ENCODE measurements at places on chromosomes 3 and 15.

DNA sequence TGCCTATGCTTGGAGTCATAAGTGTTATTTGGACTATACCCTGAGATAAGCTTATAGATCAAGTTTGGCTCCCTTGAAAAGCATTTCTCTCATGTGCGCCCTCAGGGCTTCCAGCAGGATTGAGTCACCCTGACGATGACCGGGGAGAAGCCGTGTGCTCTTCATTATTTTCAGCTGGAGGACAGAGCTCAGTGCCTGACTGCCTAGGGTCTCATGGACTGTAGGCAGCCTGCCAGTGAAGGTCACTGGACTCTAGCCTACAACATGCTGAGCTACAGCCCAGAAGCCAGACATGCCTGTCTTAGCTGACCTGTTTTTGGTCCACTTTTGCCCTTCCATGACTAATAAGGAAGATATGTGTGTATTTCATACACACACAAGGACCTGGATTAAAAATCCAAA is 31.6 kb upstream of the NUDT16 start:
- no peak for DNase-seq

DNA sequence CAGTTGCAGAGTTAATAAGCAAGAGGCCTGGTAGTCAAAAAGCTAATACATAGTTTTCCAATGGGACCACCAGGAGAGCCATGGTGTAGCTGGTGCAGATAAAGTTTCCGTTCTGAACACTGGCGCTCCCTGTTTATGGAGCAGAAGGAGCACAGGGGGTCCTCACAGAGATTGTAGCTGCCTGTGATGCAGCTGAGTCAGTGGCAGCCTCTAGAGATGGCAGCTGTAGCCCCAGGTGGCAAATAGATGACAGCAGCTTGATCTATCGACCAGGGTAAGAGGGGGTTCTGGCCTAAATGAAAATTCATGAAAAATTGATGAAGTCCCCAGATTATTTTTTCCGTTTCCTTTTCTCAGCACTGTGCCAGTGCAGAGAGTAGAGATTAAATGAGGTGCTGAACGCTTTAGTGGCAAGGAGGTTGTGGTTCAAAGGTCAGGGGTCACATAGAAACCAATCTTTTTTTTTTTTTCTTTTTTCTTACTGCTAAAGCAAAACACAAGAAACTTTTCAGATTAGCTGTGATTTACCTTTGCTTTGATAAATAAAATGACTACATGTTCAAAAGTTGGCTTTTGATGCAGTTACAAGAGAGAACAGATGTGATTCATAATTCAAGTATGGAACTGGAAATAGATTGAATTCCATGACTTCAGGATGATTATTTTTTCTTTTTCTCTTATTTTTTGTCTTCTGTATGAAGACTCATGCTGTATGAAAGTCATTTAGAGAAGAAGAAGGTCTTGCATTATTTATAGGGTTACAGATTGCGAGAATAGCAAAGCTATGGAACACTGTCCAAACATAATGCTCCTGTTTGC is 63.3 kb downstream of the ROBO2 start:
- no peak for DNase-seq

GRCh38 chr15:82968066-82968465 is 15.5 kb upstream of the HOMER2 start:
- no peak for DNase-seq

DNA sequence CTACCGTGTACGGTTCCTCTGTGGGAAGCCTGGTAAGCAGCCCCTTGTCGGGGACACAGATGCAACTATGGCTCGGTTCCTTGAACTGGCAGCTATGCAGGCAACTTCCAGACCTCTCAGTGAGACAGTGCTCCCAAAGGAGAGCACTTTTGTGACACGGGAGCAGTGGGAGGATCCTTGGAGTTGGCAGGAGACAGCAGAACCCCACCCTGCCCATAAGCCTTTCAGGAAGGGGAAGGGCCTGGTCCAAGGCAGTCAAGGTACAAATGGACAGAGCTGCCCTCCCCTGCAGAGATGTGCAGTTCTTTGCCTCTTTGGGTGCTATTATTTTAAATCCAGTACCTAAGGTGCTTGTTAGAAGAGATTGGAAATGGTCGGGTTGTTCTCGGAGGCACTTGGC is 94.5 kb downstream of the MESD start:
- DNase-seq: no peak

- no peak for DNase-seq
These were observed 52.1 kb upstream of the PRR23E start for GRCh38 chr3:127140501-127141460.

DNA sequence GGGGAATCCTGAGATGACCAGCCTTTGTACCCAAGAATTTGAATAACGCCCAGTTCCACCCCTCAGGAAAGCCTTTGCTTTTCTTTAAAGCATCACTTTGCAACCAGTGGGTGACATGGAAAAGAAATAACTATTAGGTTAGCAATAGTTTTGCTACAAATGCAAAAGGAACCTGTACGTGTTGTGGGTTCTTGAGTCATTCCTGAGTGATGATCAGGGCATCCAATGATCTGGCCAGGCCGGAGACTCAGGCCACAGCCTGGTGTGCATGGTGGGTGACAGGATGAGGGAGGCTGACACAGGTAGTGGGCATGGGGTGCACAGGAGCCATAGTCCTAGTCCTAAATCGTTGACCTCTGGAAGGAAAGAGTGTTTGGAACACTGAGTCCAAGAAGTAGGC is 321.4 kb upstream of the IL12A start:
- DNase-seq: no peak

GRCh38 chr3:16881896-16882630 is 2.7 kb upstream of the PLCL2 start:
- no peak for DNase-seq

DNA sequence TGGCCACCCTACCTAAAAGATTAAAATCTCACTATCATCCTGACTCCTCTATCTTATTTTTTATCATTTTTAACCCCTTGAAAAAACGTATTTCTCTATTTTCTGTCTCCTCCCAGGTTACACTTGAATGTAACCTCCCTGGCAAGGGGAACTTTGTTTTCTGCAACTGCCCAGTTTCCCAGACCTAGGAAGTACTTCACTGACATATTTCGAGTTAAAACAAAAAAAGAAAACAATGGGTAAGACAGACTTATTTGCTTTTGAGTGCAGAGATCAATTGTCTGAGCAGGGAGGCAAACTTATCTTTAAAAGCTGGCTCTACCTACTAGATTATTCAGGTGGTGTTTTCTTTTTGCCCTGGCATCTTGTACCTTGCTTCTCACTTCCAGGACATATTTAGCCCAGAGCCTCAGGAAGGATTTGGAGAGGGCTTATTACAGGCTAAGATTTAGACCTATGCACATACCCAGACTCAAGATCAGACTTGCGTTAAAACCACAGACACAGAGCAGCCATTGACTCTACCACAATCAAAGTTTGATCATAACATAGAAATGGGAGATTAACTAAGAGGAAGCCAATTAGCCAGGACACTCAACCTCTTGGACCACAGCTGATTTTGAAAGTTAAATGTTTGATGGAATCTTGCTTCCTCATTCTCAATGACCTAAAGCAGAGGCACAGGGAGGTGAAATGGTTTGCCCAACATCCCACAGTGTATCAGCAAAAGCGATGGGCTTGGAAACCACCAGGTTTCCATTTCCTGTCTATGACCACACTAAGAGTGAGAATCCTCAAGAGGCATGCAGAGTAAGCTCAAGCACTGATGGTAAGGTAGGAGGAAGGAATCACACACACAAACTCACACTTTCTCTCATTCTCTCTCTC is 169.5 kb upstream of the THBS1 start:
- DNase-seq: no peak

DNA sequence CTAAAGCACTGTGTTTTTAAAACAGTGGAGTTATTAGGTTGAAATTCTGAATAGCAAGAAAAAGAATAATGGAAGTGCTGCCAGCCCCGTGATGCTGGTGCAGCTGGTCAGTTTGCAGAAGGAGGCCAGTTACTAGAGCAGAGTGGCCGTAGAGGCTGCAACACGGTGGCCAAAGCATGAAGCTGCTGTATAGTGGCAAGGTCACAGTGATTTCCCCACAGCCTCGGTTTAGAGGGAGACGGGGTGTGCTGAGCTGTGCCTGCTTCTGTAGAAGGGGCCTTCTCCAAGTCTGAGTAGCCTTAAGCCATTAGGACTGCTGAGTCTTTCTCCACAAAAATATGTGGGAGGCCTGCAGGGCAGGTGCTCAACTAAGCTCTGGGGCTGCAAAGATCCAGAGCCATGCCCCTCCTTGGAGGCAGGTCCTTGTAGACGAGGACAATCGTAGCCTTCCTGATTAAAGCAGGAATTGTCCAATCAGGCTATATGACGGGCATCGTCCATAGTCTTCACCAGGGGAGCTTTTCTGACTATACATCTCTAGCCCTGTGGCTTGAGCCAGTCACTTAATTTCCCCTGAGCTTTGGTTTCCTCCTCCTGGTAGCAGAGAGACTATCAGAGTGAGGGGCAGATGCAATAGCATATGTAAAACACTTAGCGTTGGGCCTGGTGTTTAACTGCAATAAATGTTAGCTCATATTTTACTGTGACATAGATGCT is 151.6 kb downstream of the PGPEP1L start:
- no peak for DNase-seq

DNA sequence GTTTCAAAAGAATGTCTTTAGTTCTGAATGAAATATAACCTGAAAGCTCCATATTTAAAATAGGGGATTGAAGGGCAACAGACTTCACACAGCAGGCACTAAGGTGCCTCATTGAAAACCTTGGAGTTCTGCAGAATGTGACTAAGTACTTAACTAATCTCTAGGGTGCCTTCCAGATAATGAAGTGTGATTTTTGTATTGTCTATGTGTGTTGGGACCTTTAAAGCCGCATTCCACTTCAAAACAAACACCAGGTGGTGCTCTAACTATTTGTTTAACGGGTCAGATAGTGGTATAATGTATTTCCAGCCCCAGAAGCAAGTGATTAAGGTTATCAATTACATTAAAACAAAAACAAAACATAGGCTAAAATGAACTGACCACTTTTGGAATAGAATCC is 28.0 kb downstream of the TFG start:
- no peak for DNase-seq

DNA sequence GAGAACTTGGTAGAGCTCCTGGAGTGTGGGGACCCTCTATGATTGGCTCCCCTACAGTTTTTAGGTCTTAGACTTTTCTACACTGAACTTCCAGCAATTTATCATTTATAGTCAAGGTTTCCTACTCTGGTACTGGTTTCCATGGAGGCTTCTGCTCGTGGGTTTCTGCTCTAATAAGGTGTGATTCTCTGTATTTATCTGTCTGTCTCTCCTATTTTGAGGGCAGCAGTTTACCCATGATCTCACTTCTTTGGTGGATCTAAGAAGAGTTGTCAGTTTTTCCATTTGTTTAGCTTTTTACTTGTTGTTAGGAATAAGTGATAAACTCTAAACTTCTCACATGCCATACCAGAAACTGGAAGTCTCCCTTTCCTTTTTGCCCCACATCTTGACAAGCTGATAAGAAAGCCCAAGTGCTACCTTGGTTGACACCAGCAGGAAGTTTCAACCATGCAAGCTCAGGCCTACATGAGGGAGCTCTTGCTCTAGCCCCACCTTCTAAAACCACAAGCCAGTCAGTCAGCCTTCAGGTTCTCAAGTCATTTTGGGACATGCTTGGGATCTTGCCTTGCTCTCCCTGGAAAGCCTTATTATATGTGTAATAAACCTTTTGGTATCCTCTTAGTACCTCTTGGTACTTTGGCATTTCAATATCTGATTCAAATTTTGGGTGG is 10.0 kb downstream of the TIMMDC1 start:
- DNase-seq: no peak

GRCh38 chr15:97909291-97909891 is 51.1 kb upstream of the ARRDC4 start:
- DNase-seq: peak; percentile 19

GRCh38 chr15:40769274-40770146 is at the start of gene C15orf62:
C15orf62 (plus strand) TSS chr15:40769980; CDS start chr15:40770496, 516 bp downstream.
- peak; percentile 34 for DNase-seq

- no peak for DNase-seq
These were observed 14.6 kb downstream of the RNF123 start for GRCh38 chr3:49703956-49704355.

GRCh38 chr3:46931631-46932331 is 44.8 kb downstream of the CCDC12 start:
- no peak for DNase-seq

- DNase-seq: no peak
These were observed 222.3 kb upstream of the CMC1 start for GRCh38 chr3:28018925-28019718.

DNA sequence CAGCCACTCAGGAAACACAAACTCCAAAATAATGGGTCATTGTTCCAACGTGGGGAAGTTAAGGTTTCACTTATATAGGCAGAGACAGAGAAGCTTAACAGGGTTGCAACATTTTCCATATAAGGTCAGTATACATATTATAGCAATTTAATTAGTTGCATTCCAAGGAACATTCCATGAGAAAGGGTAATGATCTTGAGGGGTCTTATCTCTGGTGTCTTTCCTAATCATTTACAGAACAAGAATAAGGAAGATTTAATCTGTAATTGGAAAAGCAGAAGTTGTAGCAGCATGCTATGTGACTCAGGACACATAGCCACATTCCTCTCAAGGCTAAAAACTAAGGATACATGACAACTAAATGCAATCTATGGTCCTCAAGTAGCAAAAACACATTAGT is 4.9 kb downstream of the MNS1 start:
- DNase-seq: no peak

- DNase-seq: no peak
These were observed 47.7 kb downstream of the ZBTB20 start for GRCh38 chr3:115099134-115099985.

- DNase-seq: no peak
These were observed 61.4 kb upstream of the ARHGEF26 start for GRCh38 chr3:154059833-154060232.

DNA sequence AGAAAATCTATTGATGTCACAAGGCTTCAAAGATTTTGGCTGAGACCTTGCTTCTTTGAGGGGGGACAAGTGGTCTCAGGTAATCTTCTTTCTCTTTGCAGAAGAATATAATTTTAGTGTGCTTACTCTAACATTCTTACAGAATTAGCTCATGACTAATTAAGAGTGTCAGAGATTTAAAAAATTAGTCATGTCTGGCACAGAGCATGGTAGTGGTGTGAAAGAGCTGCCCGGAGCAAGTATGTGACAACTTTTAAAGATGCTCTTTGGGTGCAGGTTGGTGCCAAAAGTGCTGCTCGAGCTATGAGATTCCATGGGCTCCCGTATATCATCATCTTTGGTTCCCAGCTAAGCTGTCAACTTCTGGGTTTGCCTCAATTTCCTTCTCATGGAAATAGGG is 31.1 kb downstream of the CYP19A1 start:
- DNase-seq: no peak

DNA sequence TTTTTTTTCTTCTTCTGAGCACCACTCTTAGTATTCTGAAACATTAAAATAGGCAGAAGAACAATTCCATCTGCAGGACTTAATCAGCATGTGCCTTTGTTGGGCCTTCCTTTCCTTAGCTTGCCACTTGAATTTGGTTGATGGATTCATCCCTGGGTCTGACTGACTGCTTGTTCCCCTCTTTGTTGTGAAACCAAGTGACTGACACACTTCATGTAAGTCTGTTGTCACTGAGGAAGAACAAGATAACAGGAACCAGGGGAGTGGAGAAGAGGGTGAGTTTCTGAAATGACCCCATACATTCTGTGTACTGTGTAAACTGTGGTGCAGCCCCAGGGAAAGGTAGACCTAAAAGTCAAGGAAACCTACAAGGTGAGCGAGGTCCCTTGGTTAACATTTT is 188.7 kb upstream of the TBC1D5 start:
- no peak for DNase-seq

GRCh38 chr3:127273206-127273605 is 14.6 kb downstream of the PRR20G start:
- DNase-seq: no peak

Data from stimulated activated CD8-positive, alpha-beta memory T cell treated with anti-CD3 and anti-CD28 coated beads, Interleukin-2, amount 100 ng/mL, for 1 hour (primary cell).